ENCODE measurements at places on chromosomes 2 and 18.

DNA sequence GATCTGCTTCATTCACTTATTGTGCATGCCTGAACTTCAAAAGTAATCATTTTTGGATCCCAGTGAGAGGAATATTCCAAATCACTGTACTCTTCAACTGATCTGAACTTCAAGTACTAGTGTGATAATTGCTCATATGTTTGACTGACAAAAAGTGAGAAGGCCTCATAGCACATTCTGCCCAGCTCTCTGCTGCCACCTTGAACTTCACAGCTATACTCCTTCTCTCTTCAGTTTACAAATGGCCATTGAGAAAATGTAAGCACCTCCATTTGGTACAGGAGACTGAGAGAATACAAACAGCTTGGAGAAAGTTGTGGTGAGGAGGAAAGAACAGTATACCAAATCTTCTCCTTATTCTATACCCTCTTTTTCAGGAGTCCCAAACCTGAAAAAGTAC, 946.0 kb upstream of the CHAC2 start:
- DNase-seq: no peak

DNA sequence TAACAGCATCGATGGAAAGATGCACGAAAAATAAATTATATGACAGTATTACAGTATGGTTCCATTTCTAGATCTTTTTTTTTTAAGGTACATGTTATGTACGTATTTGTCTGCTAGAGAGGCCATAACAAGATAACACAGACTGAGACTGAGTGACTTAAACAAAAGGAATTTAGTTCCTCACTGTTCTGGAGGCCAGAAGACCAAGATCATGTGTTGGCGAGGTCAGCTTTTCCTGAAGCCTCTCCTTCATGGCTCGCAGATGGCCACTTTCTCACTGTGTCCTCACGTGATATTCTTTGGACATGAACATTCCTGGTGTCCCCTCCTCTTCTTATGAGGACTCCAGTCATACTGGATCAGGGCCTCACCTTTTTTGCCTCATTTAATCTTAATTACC, 177.4 kb downstream of the CAPN13 start:
- DNase-seq: no peak

DNA sequence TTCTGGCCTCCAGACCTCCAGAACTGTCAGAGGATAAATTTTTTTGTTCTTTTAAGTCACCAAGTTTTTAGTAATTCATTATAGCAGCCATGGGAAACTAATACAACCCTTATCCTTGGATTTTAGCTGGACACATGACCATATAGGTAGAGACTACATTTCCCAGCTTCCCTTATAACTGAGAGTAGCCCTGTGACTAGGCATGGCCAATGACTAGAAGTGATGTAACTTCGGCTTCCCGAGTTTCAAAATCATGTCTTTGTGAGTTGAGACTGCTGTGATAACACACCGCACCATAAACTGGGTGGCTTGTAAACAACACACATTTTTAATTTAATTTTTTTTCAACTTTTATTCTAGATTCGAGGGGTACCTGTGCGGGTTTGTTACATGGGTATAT, 134.0 kb upstream of the SERTAD2 start:
- no peak for DNase-seq

DNA sequence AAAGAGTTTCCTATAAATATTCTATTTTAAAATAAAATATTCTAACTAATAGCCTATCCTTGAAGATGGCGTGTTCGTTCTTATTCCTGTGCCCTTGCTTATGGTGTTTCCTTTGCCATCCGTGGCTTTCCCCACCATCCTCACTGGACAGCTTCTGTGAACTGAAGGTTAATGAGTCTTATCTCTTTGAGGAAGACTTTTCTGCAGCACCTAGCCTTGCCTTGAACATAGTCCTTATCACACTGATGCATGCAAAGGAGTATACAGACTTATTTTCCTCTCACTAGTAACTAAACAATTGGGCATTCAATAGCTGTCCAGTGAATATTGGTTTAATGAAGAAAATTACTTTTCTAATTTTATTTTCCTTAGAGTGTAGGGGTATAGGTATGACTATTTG, 88.1 kb downstream of the GULP1 start:
- no peak for DNase-seq

DNA sequence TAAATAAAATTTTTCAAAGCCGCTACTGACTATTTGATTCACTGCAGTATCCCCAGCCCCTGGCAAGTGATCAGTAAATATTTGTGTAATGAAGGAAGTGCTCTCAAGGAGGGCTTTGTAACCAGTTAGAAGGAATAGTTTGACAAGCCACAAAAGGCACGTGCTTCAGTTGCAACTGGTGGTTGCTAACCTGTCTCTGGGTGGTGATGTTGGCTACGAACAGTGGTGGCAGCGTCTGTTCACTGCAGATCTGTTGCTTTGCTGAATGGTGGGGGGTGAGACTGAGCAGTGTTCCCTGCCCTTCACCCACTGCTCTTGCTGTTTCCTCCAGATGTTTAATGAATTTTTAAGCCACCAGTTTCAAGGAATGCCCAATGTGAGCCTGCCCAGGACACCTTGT, 73.9 kb upstream of the SIX2 start:
- peak; percentile 21 for DNase-seq

- no peak for DNase-seq
Measured at GRCh38 chr2:164569378-164569777, 51.9 kb downstream of the GRB14 start.

DNA sequence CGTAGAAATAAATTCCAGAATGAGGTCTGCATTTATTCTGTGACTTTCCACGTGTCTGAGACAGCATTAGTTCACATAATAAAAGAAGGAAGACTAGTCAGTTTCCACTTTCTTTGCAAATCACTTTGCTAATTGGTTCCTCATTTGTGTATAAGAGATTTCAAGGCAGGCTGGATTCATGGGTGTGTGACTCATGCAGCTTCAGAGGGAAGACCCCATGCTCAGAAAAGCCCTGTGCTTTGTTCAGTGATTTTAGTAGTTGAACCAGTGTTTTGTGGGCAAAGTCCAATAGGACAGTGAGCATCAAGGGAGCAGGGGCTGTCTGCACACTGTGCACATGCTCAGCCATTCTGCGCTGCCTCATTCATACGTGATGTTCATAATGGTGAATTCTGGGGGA, 297.8 kb downstream of the DLGAP1 start:
- no peak for DNase-seq

DNA sequence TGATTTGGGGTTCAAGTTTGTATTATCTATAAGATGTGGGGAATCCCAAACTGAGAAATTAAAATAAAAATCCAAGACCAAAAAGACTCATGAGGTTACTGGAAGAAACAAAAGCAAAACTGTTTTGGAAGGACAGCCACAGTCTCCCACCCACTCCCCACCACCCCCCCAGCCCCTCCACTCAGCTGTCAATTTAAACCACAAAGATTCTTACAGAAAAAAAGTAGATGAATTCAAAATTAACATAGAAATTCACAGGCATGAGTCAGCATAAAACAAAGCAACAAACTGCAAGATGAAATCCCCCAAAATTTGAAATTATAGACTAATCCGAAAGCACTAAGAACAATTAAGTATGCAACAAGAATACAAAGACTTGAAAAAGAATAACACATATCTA, 12.1 kb downstream of the MAP4K3 start:
- DNase-seq: peak; percentile 82
